ENCODE measurements at places on chromosomes 4 and X.

GRCh38 chr4:115418635-115419396 is 305.4 kb upstream of the NDST4 start:
- no peak for DNase-seq

DNA sequence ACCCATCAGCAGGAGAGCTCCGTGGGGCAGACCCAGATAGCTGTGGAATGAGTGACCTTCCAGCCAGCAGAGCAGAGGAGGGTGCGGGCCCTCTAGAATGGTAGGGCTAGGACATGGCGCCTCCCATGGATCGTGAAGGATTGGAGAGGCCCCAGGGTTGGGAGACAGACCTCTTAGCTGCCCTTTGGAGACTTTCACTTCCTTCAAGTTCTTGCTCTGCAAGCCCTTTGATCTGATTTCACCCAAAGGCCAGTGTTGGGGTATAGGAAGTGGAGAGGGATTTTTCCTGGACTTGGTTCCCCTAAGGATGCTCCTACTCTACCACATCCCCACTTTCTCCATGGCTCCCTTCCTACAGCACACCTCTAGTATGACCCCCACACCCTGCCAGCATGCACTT is 3.0 kb downstream of the SASH3 start:
- no peak for DNase-seq

GRCh38 chr4:154683956-154684681 is 59.7 kb upstream of the LRAT start:
- no peak for DNase-seq

DNA sequence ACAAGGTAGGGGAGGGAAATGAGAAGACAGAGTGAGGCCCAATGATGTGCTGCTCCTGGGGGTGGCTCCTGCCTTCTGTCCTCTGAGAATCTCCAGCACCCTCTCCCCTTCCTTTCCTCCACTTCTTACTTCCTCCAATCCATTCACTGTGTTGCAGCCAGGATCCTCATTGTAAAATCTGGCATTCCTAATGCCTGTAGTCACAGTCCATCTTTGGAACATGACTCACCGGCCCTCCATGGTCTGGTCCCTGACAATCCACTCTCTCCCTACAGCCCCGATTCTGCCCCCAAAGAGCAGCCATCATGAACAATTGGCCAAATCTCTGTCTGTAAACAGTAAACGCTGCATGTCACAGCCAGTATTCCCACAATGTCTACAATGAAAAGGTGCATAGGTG is 72.9 kb downstream of the CLNK start:
- DNase-seq, result no peak

DNA sequence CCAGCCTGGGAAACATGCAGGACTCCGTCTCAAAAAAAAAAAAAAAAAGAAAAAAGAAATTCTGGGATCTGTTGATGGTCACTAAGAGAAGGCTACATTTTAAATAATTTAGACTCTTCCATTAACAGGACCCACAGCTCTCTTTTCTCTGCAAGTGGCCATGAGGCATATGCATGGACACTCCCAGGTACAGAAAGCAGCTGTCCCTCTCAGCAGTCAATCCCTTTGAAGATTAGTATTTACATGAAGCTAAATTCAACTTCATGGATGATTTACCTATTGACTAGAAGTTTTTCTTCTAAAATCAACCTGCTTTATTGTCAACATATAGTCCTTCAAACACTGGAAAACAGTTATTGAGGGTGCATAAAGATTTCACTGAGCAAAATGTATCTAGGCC is 139.9 kb downstream of the CPEB2 start:
- DNase-seq, result no peak

GRCh38 chrX:131614241-131614640 is 70.4 kb downstream of the OR13H1 start:
- no peak for DNase-seq

DNA sequence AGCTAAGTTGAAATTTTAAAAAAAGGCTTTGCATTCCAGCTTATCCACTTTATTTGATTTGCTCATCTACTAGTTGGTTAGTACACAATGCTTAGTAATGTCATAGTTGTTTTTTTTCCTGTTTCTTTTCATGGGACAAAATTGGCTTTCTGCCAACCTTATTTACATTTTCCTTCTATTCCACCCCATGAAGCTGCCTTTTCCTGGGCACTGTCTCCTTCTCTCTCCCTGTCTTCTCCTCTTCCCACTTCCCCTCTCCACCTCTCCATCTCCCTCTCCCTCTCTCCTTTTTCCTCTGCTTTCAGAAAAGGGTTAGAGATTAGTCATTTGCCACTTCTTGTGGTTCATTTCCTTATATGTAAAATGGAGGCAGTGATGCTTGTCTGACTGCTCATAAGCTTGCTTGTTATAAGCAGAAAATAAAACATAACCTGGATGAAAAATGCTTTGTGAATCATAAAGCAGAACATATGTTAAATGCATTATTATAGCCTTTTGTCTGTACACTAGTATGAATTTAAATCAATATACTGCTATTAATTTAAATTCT is 181.9 kb downstream of the CEP135 start:
- DNase-seq, result no peak
